ENCODE measurements at places on chromosomes 3 and 15. TPM values are rescaled to one million over a fixed set of nuclear protein-coding genes. Genes with fewer than 3 reads are reported as not detected.
A peak's percentile ranks its signal among the peaks of the same experiment; 100 is the strongest.

GRCh38 chr15:88395241-88395640, 71.9 kb downstream of the MRPL46 start:
- DNase-seq, result no peak

- peak; percentile 27 for DNase-seq
Measured at GRCh38 chr3:160921020-160921635, 165.1 kb downstream of the PPM1L start.

CTXND1 gene
- not detected for total RNA-seq

FBXL22 gene
- not detected for total RNA-seq

- no peak for DNase-seq
Measured at GRCh38 chr15:30954674-30955073, 36.8 kb downstream of the MTMR10 start.

- DNase-seq, result no peak
Measured at GRCh38 chr3:166986000-166986399, 394.1 kb downstream of the ZBBX start.

IP6K2 gene
- total RNA-seq, result 45.0 TPM

GRCh38 chr15:40054855-40055575, 16.0 kb upstream of the SRP14 start:
- no peak for DNase-seq

DNA sequence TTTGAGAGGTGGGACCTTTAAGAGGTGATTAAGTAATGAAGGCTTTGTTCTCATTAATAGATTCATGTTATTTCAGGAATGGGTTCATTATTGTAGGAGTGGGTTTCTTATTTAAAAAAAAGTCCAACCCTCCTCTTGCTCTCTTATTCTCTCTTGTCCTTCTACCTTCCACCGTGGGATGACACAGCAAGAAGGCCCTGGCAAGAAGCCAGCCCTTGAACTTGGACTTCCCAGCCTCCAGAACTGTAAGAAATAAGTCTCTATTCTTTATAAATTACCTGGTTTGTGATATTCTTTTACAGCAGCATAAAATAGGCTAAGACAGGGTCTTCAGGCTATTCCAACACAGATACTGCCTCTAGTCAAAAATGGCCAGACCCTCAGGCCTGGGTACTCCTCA, 62.2 kb downstream of the MYLK start:
- DNase-seq, result no peak

- no peak for DNase-seq
Measured at GRCh38 chr15:48798319-48798718, 12.6 kb downstream of the CEP152 start.

DNA sequence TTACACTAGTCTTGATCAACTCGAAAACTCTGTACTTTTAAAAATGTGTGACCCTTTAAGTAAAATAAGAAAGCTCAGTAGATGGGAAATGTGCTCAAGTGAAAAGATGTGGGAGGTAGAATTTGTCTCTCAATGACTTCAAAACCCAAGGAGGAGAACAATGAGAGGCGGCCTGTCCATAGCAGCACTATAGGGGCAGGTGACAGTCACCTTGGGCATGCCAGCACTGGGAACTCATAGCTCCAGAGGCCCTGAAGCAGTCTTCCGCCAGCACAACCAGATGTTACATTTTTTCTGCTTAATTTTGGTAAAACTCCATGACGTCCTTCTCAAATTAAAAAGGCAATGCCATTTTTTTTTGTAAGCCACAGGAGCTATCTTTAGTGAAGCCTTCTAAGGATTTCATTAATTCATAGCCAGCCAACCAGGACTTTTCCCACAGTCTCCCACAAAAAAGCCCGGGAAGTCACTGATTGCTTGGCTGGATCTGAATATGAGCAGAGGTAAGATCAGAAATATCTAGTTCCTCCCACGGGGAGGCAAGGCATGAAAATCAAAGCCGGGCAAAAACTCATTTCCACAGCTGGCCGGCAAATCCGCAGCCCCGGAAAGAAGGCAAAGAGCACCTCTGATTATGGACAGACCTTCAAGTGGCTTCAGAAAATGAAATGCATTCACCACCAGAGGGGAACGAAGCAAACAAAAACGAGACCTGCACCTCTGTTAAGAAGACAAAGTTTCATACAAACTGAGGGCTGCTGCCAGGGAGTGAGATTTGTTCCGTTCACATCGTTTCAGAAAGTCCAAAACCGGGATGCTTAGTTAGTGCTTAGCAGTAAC, 10.5 kb downstream of the IL17RD start:
- no peak for DNase-seq

ZNF80 gene
- not detected for total RNA-seq

POMGNT2 gene
- total RNA-seq, result 7.8 TPM

GRCh38 chr15:74451861-74452835, 8.8 kb downstream of the UBL7 start:
- no peak for DNase-seq

DNA sequence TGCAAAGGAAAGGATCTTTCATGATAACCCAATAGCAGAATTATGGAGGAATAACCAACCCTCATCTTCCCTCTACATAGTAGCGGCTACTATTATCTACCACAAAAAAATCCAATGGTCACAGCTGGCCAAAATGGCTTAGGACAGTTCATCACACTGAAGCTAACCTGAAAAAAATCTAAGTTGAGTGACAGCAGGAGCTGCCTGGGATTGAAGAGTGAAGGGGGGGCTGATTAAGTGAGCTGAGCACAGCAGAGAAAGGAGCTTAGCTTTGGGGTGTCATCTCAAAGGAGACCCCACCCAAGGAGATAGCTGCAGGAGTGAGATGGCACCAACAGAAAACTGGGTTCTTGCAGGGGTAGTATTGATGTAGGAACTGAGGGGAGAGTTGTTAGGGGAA, 33.6 kb downstream of the CCNL1 start:
- no peak for DNase-seq

GRCh38 chr3:7062714-7063113, 201.8 kb downstream of the GRM7 start:
- no peak for DNase-seq

DNA sequence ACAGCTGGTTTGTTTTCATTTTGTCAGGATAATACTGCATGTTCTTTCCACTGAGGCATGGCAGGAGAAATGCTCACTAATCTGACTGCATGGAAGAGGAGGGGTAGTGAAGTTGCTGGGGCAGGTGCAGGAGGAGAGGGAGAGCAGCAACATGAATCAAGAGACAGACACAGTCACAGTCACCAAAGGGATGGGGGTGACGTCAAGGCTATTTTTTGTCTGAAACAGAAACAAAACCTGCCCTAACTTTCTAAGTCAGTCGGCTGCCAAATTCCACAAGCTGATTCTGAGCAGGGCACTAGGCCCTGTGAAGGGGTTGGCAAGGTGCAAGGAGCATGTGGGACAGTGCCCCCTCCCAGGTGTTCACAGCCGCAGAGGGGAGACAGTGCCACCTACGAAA, 186.6 kb upstream of the NSMCE3 start:
- DNase-seq, result no peak

GRCh38 chr3:46692566-46692990, 901 bp downstream of the ALS2CL start:
- DNase-seq, result no peak

Data from NCI-H460 (cell line).